Glutamatergic neuron (in vitro differentiated cells): ENCODE measurements at places on chromosomes 5 and 9.

DNA sequence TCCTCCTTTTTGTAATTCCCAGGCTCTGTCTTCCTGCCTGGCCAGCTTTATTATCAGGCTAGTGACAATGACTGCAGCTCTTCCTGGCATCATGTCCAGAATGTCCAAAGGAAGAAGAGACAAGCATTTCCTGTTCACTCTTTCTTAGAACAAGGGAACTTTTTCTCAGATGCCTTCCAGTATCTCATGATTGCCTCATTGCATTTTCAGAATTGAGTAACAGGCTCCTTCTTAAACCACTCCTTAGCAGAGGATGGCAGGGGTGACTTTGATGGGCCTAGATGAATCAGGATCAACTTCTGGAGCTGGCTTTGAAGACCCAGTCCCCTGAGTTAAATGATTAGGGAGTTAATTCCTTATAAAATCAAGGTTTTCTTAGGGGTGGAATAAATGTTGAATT lies 92.9 kb upstream of the RASGRF2 start:
- H3K4me1 ChIP-seq: peaks cover 8% of the 10 kb centered on the region
- DNase-seq: no peak
- H3K27me3 ChIP-seq: no peaks in the 10 kb centered on the region

DNA sequence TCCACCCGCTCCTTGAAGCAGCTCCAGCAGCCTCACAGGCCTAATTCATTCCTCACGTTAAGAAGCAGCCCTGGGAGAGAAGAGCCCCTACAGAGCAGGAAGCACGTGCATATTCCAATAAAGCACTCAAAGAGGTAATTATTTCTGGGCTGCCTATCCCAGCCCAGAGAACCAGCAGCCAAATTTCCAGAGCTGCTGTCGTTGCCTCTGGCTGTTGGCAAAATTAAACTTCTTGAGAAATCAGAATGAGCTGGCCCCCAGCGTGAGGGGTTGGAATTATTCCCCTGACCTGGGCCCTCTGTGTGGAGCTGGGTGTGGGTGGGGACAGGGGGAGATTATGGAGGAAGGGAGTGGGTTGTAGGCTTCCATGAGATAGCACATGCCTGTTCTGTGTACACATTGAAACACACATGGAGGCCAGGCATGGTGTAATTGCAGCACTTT lies 86.8 kb upstream of the HSPA9 start:
- H3K27ac ChIP-seq: peak overlapping the region; percentile 43
- H3K27me3 ChIP-seq: peaks cover 4% of the 10 kb centered on the region
- no peaks in the 10 kb centered on the region for H3K36me3 ChIP-seq
- peaks cover 32% of the 10 kb centered on the region for H3K4me1 ChIP-seq

GRCh38 chr5:159067201-159067600 lies 32.5 kb downstream of the EBF1 start:
- peaks cover 2% of the 10 kb centered on the region for H3K27me3 ChIP-seq
- H3K36me3 ChIP-seq: no peaks in the 10 kb centered on the region
- no peak for DNase-seq

DNA sequence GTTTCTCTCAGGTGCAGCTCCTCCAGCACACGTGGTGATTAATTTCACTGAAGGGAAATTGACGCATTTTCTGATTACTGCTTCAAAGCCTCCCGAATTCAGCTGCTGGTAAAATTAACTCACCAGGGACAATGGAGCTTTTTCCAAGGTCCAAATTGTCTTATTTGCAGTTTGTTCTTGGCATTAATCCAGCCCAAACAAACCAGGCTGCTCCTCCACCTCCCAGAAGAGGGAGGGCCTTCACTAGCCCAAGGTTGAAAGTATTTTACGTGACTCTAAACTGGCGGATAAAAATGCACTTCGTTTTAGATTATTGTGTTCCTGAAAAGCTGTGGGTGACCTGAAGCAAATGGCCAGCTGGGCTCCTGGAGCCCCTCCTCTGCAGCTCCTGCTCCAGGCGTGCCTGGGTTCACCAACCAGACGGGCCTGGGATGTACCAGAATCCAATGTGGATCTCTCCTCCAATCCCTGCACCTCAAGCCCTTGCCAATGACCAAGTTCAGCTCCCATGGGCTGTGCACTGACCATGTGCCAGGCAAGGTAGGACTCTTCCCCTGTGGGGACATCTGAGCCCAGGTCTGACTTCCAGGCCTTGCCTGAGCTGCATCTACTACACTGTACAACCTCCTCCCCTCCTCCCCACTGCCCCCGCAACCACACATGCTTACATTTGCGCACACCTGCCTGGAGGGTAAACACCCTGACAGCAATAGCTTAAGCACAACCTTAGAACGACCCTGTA lies 193.4 kb downstream of the CDK5RAP2 start:
- H3K27ac ChIP-seq: no peak overlapping the region
- no peak for DNase-seq
- peaks cover 9% of the 10 kb centered on the region for H3K4me1 ChIP-seq
- peaks cover 11% of the 10 kb centered on the region for H3K27me3 ChIP-seq
- no peak overlapping the region for H3K4me3 ChIP-seq

GRCh38 chr9:87322840-87323635 lies 174.6 kb upstream of the DAPK1 start:
- no peak overlapping the region for H3K27ac ChIP-seq
- DNase-seq: no peak
- no peak overlapping the region for H3K4me3 ChIP-seq

DNA sequence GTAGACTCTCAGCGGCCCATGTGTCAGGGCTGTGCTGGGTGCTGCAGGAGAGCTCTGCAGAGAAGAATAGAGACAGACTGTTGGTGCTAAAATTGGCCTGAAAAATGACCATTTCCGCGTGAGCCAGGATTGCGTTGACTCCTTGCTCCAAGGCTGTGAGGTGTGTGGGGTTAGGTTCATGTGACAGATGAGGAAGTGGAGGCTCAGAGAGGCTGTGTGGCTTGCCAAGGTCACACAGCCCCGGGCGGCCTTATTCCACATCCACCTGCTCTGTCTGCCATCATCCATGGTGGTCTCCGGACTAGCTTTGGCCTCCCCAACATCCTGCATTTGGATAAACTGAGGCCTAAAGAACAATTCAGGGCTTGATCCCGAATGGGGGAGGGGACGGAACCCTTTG lies 15.2 kb downstream of the NEK6 start:
- no peaks in the 10 kb centered on the region for H3K36me3 ChIP-seq
- peaks cover 13% of the 10 kb centered on the region for H3K4me1 ChIP-seq
- H3K27ac ChIP-seq: no peak overlapping the region
- no peak overlapping the region for H3K4me3 ChIP-seq
- H3K27me3 ChIP-seq: peaks cover 4% of the 10 kb centered on the region
- no peak for DNase-seq

DNA sequence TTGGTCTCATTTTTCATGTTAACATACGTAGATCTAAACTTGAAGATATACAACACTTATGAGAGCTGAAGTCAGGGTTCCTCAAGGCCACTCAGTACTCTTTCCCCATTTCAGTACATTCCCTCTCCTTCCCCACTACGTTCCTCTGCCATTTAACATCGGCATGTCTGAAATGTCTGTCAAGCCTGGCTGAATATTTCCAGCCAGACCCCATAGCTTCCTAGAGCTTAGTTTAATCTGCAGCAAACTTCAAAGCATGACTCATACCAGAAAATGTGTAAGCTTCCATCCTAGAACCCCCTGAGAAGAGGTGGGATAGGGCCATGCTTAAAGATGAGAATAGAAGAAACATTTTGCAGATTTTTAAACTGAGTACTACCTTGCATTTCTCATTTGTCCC lies 6.2 kb downstream of the GZMA start:
- no peaks in the 10 kb centered on the region for H3K36me3 ChIP-seq
- H3K27me3 ChIP-seq: peaks cover 1% of the 10 kb centered on the region
- no peak overlapping the region for H3K27ac ChIP-seq
- DNase-seq: no peak

DNA sequence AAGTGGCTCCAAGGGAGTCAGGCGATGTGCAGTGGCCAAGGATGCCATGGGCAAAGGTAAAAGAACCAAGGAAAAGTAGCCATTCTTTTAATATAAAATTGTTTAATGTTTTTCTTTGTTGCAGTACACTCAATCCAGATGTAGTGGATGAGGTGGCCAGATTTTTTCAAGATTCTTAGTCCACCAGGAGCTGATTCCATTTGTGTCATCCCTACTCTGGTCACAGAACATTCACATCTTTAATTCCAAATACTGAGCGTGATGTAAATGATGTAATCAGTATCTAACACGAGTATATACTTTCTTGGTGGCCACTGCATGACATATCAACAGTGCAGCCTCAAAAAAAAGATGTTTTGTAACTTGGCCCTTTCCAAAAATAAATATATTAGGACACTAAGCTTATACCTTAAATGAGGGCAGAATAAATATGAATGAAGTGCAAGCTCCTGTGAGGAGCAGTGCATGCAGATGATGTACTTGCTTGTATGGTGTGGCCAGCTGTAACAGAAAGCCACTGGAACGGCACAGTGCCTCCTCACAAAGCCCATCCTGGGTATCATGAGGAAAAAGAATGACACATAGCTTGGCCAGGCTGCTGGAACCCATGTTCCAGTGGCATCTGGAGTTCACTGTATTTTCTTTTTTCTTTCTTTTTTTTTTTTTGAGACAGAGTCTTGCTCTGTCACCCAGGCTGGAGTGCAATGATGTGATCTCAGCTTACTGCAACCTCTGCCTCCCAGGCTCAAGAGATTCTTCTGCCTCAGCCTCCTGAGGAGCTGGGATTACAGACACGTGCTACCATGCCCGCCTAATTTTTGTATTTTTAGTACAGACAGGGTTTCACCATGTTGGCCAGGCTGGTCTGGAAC lies 6.5 kb upstream of the SPATA24 start:
- no peak overlapping the region for H3K4me3 ChIP-seq
- no peaks in the 10 kb centered on the region for H3K27me3 ChIP-seq
- no peak overlapping the region for H3K27ac ChIP-seq
- H3K36me3 ChIP-seq: peaks cover 5% of the 10 kb centered on the region
- no peaks in the 10 kb centered on the region for H3K4me1 ChIP-seq
- DNase-seq: no peak

GRCh38 chr5:179336871-179337795 lies 8.1 kb downstream of the ADAMTS2 start:
- H3K27ac ChIP-seq: no peak overlapping the region
- H3K36me3 ChIP-seq: no peaks in the 10 kb centered on the region
- H3K4me1 ChIP-seq: peaks cover 6% of the 10 kb centered on the region
- H3K4me3 ChIP-seq: no peak overlapping the region

GRCh38 chr5:168307022-168307421 lies 15.6 kb downstream of the WWC1 start:
- H3K27me3 ChIP-seq: peaks cover 5% of the 10 kb centered on the region
- no peak for DNase-seq
- H3K4me1 ChIP-seq: no peaks in the 10 kb centered on the region
- H3K4me3 ChIP-seq: no peak overlapping the region

DNA sequence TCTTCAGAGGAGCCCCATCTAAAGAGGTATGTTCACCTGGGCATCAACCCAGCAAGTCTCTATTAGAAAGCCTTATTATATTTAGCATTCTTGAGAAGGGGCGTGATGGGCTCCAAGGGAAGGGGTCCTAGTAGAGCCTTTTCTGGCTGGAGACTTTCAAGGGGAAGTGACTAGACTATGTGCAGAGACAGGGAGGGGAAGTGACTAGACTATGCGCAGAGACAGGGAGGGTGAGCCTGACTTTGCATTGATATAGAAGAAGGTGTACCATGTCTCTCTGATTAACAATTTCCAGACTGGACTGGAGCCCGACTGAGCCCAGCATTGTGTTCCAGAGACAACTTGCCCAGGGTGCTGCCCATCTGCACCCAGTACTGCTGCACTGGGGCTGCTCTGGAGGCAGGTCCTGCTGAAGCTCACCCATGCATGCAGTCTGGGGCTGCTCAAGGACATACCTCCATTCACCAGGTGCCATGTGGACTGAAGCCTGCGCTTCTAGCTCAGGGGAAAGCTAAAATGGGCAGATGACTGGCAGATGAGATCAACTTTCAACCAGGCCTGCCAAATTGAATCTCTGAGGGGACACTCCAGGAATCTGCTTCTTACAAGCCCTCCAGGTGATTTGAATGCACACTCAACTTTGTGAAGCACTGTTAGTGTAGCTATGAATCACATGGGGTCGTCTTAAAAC lies 83.0 kb upstream of the GNA14 start:
- no peaks in the 10 kb centered on the region for H3K36me3 ChIP-seq
- H3K4me1 ChIP-seq: peaks cover 28% of the 10 kb centered on the region
- peak overlapping the region; percentile 40 for H3K4me3 ChIP-seq

DNA sequence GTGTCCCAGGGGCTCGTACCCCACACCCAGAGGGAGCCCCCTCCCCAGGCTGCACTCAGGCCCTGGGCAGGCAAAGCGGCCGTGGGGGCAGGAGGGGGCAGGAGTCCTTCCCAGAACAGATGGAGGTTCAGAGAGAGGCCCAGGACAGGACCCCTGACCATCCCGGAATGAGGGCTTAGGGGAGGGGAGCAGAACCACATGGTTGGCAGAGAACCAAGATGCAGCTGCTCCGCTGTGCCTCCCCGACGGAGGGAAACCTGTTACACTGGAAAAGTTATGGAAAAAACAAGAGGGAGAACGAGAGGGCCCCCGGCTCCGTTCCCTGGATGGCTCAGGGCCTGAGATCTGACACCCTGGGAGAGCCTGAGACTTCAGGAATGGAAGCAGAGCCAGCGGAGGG lies 22.7 kb downstream of the SLC12A7 start:
- H3K27me3 ChIP-seq: no peaks in the 10 kb centered on the region
- H3K4me1 ChIP-seq: peaks cover 7% of the 10 kb centered on the region
- H3K4me3 ChIP-seq: no peak overlapping the region
- no peak for DNase-seq
- H3K36me3 ChIP-seq: no peaks in the 10 kb centered on the region
- H3K27ac ChIP-seq: no peak overlapping the region

DNA sequence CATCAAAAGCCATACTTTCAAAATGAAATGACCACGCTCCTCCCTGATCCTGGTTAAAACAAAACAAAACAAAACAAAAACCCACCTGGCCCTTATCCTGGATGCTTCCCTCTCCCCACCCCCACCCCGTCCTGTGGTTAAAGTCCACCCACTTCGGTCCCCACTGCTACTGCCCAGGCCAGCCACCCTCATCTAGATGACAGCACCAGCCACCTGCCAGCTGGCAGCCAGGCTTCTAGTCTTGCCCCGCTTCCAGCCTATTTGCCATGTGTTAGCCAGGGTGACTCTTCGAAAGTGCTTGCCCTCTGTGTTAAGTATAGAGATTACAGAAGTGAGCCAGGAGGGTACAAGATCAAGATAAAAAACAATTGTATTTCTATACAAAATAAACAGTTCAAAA lies 27.5 kb upstream of the NCS1 start:
- no peaks in the 10 kb centered on the region for H3K27me3 ChIP-seq
- peaks cover 14% of the 10 kb centered on the region for H3K4me1 ChIP-seq
- H3K36me3 ChIP-seq: no peaks in the 10 kb centered on the region

DNA sequence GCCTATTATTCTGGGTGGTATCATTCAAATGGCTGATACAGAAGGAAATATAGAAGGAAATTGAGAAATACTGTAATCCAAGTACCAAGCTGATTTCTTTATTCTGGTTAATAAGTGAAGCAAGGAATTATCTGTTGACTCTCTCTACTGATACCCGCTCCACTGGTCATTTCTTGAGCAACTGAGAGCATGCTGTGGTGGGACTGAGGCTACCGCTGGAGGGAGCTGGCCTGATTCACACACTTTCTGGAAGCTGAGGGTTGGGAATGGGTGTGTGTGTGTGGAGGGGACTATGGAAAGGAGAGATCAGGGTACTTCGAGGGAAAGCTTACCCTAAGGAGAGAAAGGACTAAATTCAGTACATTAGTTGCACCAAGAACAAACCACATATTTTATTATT lies 104.1 kb downstream of the UGCG start:
- H3K27me3 ChIP-seq: peaks cover 2% of the 10 kb centered on the region
- no peak overlapping the region for H3K27ac ChIP-seq
- H3K4me3 ChIP-seq: no peak overlapping the region
- no peaks in the 10 kb centered on the region for H3K36me3 ChIP-seq
- no peaks in the 10 kb centered on the region for H3K4me1 ChIP-seq
- DNase-seq: no peak

- H3K36me3 ChIP-seq: no peaks in the 10 kb centered on the region
- H3K27me3 ChIP-seq: no peaks in the 10 kb centered on the region
- H3K27ac ChIP-seq: no peak overlapping the region
- peaks cover 26% of the 10 kb centered on the region for H3K4me1 ChIP-seq
- no peak for DNase-seq
Measured at GRCh38 chr9:100498592-100498991, 25.6 kb downstream of the TMEFF1 start.
